ENCODE measurements at places on chromosomes 4 and X. TPM values are rescaled to one million over a fixed set of nuclear protein-coding genes. Genes with fewer than 3 reads are reported as not detected.

Gene RTL3
- not detected for polyA plus RNA-seq

Gene PAGE2B
- polyA plus RNA-seq, result not detected

Gene SYTL4
- polyA plus RNA-seq, result 31.6 TPM

Gene UBA1
- 238 TPM for polyA plus RNA-seq

Gene CRMP1
- 62.6 TPM for polyA plus RNA-seq

Gene NDNF
- polyA plus RNA-seq, result 56.9 TPM

- peak; percentile 30 for DNase-seq
Measured at GRCh38 chr4:94621491-94622080, 136.2 kb upstream of the BMPR1B start.

GRCh38 chr4:146458594-146458993 lies 63.1 kb downstream of the SLC10A7 start:
- DNase-seq, result no peak

DNA sequence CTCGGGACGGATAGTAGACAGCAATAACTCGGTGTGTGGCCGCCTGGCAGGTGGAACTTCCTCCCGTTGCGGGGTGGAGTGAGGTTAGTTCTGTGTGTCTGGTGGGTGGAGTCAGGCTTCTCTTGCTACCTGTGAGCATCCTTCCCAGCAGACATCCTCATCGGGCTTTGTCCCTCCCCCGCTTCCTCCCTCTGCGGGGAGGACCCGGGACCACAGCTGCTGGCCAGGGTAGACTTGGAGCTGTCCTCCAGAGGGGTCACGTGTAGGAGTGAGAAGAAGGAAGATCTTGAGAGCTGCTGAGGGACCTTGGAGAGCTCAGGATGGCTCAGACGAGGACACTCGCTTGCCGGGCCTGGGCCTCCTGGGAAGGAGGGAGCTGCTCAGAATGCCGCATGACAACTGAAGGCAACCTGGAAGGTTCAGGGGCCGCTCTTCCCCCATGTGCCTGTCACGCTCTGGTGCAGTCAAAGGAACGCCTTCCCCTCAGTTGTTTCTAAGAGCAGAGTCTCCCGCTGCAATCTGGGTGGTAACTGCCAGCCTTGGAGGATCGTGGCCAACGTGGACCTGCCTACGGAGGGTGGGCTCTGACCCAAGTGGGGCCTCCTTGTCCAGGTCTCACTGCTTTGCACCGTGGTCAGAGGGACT lies 5.7 kb upstream of the MSANTD1 start:
- peak; percentile 37 for DNase-seq

- DNase-seq, result no peak
Measured at GRCh38 chrX:45710081-45710801, 509.6 kb upstream of the DIPK2B start.

DNA sequence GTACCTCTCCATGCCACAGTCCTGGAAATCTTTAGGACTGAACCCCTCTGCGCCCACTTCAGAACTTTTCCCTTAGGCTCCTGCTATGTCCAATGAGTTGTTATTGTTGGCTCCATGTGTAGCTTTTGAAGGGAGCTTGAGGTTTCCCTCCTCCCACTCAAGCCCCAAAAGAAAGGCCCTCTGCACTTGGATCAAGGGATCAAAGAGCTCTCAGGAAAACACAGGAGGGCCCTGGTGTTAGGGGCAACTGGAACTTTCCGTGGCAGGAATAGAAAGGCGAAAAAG lies 135.0 kb downstream of the RASL11B start:
- no peak for DNase-seq

DNA sequence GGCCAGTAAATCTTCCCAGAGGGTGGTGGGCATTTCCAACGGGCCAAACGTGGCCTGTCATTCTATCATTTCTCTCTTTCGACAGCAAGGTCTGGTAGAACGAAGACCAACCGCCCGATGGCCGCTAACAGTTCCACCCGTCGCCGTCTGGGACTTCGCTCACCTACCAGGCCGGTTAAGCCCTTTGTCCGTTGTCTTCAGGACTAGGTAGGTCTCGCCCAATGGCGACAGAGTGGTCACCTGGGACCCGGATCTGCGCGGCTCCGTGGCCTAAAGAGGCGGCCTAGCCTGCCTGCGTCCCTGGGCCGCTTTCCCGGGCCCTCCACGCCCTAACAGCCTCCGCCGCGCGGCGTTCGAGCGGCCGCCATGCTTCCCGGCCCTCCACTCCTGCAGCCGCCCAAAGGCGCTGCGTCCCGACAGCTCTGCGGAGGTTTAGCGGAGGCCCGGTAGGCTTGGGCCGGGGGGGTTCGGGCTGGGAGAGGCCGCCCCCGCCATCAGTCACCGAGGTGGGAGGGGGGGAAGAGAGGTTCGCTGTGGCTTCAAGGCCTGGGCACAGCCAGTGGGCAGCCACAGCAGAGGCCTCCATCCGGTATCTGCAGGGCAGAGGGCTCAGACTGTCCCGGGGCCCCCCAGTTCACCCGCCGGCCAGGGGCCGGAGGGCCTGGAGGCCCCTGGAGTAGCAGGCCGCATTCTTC lies 194.0 kb upstream of the BRWD3 start:
- DNase-seq, result no peak

GRCh38 chr4:70360460-70360859 lies at the start of gene SMR3A:
Gene SMR3A, plus strand, starts transcription at chr4:70360760. Its CDS starts 1,356 bp downstream, at chr4:70362116.
- DNase-seq, result no peak

- peak; percentile 42 for DNase-seq
Measured at GRCh38 chr4:140004549-140004895, 149.5 kb downstream of the MAML3 start.

DNA sequence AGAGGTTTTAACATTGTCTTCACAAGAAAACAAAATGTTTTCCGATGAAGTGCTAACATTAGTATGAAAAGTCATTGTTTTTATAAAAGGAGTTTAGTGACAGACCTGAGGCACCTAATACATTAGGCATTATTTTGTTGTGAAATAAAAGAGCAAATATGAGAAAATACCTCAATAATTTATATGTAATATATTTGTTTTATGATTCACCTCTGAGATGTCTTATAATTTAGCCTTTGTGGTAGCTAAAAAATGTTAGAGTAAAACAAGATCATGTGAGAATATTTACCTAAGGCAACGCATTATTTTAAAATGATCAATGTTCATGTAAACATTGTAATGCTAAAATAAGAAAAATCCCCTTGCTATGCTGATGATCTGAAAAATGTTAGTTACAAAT lies 100.9 kb upstream of the WDFY3 start:
- no peak for DNase-seq

DNA sequence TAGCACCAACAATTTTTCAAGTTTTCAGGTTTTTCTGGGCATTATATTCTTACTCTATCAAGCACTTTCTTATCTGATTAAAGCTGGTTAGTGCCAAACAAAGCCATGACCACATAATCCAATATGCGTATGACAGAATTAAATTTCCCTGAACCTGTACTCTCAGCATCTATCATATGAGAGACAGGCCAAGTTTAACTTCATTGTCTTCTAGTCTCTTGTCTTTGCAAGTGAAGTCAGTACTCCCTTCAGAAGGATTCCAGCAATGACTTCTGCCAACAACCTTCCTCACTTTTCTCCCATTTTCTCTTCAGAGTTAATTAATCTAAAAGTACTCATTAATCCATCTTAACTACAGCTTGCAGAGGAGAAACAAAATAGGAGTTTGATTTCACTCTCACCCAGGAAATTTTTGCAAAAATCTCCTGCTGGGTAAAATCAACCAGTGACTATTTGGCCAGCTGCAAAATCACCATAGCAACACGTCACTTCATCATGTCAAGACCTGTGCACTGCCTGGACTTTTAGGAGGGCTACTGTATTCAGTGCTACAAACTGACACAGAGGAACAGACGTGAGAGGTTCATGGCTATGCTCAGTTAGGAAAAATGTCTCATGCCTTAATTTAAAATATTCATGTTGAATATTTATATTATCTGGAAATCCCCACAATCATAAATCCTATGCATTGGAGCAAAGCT lies 208.4 kb downstream of the ANTXR2 start:
- no peak for DNase-seq

DNA sequence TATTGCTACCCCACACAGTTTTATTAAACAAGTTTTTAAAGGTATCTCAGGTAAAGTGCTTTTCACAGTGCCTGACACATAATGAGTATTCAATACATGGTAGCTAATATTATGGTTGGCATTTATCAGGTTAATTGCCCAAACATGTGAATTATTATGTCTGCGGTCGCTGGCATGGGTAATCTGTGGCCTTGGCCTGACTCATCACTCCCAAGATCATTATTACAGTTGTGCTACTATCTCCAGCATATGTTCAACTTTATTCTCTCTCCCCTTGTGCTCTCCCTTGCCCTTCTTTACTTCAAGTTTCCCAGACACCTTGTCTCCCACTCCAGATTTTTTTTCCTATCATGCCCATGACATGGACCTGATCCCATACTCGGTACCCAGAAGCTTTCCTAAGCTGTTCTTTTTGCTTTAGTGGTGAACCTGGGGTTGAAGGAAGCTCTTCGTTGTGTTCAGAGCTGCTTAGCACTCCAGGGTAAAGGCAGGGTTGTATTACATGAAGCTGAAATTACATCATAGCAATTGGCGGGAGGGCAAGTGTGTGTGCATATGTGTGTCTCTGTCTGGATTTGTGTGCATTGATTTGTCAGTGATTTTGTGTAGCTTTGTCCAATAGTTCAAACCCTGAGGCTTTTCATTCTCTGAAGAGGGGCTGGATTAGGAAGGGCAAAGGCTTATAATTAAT lies 176.5 kb upstream of the NRK start:
- no peak for DNase-seq

DNA sequence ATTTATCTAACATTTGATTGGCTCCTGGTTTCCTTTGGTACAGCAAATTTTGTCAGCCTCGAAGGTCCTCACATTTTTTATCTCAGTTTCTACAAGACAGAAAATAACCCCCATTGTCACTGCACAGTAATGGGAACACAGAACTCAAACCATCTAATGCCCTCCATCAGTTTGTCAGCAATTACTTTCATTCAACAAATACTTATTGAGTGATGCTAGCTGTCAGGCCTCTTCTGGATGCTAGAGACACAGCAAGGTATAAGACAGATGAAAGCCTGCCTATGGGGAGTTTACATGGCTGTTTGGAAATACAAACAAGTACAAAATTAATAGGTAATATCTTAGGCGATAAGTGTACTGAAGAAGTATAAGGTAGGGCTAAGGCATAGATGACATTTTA lies 5.0 kb upstream of the HTN3 start:
- DNase-seq, result no peak

GRCh38 chr4:89586864-89587263 lies 250.1 kb downstream of the SNCA start:
- no peak for DNase-seq

- no peak for DNase-seq
Measured at GRCh38 chr4:92514627-92515026, 210.9 kb downstream of the GRID2 start.

DNA sequence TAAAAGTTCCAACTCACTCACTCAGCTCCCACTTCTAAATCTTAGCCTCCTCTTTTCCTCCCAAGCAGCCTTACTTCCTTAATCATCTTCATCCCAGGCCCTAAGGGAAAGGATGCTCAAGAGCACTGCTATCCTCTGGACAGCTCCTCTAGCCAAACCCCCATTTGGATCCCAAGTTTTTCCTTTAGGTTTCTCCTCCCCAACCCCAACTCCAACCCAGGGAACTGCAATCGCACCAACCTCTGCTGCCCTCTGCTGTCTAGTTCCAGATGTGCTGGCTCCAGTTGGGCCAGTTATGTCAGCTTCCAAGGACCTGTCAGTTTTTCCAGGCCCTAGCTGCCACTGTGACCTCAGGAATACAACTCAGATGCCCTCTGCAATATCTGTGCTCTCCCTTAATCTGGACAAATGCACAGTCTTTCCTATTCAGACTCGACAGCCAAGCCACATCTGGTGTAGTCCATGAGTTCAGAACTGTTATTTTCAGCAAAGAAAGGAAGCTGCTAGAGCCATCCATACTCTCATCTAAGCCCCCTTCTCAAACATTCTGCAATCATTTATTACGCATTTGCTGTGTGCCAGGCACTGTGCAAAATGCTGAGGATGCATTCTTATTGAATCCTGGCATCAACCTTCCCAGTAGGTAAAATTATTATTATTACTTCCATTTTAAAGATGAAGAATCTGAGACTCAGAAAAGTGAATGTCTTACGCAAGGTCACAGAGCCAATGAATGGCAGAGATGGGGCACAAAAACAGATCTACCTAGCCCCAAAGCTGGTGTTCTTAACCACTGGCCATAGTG lies 12.3 kb upstream of the XPNPEP2 start:
- DNase-seq, result peak; percentile 29

GRCh38 chr4:55352726-55353125 lies 6.7 kb downstream of the SRD5A3 start:
- DNase-seq, result no peak

GRCh38 chr4:159145992-159146330 lies 43.1 kb downstream of the RAPGEF2 start:
- no peak for DNase-seq

GRCh38 chr4:138736362-138736761 lies 279.2 kb upstream of the NOCT start:
- no peak for DNase-seq

Data from renal pelvis (tissue), 12 donors.